Activated effector memory CD4-positive, alpha-beta T cell treated with Interleukin-2 at 50 U/mL for 16 hours (primary cell): ENCODE measurements at places on chromosomes 5 and 9.

DNA sequence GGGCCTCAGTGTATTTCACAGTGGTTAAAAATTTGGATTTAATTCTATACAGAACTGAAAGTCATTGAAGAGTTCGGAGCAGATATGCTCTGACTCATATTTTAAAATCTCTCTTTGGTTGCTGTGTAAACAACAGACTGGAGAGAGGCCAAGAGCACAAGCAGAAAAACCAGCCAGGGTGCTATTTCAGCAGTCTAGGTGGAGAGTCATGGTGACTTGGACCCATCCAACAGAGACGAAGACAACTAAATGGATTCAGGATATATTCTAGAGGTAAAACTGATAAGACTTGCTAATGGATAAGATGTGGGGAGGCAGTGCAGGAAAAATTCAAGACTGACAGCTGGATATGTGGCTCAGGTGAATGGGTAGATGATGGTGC, 168.9 kb downstream of the MAPKAP1 start:
- no peak for DNase-seq

DNA sequence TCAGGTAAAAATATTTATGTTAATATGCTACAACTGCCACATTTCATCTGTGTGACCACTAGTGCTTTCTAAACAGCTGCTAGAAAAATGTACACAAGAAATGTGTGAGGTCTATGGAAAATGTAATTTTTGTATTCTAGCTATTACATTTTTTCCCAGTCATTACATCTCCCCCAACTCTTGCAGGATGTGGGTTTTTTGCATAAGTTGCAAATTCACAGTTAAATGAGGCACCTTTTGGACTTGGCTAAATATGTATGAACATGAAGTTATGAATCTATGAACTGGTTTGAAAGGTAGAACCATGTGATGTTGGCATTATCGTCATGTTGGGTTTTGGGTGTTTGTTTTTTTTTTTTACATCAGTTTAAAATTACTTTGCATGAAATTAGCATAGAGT, 590.4 kb upstream of the WWC1 start:
- no peak for DNase-seq

GRCh38 chr5:115718927-115719326, 93.1 kb upstream of the TMED7 start:
- no peak for DNase-seq

GRCh38 chr5:155069961-155070360, 56.4 kb downstream of the KIF4B start:
- DNase-seq = no peak

DNA sequence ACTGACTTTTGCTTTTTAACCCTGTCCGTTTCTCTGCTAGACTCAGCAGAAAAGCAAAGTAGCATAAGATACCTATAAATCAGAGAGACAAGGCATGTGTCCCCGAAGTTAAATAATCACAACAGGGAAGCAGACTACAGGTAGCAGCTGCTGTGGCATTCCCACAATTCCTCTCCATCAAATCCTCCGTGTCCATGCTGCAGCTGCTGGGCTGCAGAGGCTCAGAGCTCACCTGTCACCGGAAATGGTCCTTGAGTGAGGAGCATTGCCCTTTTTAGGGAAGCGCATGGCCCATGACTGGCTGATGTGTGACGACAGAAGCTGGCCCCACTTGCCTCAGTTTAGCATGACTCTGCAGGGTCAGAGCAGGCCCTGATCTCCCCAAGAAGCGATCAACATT, 125.0 kb downstream of the MSX2 start:
- DNase-seq = no peak

DNA sequence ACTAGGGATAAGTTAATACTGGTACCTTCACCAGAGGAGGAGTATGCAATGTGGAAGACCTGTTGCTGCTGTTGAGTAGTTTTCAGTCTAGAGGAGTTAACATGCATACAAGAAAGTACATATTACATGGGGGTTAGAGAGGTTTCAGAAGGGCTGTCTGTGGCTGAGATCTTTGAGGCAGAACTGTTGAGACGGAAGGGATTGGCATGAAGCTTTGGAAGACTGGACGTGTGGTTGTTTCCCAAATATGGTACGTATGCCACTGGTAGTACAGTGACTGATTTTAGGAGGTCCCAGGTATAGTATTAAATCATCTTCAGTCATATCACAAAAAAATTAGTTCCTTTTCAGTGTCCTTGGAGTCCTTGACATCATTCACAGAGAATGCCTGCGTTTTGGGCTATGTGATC, 17.6 kb downstream of the TNFAIP8 start:
- DNase-seq = no peak

- DNase-seq = no peak
Observed at GRCh38 chr5:84869675-84870074, 485.0 kb upstream of the EDIL3 start.

- DNase-seq = no peak
Observed at GRCh38 chr9:93941493-93941892, 13.7 kb downstream of the BARX1 start.

GRCh38 chr9:94145640-94146039, 61.4 kb downstream of the PTPDC1 start:
- no peak for DNase-seq

- no peak for DNase-seq
Observed at GRCh38 chr5:109318455-109319108, 91.2 kb downstream of the PJA2 start.

DNA sequence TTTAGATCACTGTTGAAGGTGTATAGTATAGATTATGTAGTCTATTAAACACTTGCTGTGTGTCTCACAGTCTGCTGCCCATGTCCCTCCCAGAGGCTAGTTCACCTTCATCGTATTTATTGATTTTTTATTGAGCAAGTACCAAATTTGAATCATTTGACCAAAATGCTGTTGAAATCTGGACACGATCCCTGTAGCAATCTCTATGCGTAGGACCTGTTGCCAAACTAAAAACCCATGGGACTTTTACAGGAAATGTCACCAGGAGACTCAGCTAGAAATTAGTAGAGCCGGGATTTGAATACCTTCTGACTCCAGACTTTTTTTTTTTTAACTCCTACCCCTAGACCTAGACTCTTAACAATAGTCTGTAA, 17.5 kb downstream of the SLC31A1 start:
- no peak for DNase-seq

DNA sequence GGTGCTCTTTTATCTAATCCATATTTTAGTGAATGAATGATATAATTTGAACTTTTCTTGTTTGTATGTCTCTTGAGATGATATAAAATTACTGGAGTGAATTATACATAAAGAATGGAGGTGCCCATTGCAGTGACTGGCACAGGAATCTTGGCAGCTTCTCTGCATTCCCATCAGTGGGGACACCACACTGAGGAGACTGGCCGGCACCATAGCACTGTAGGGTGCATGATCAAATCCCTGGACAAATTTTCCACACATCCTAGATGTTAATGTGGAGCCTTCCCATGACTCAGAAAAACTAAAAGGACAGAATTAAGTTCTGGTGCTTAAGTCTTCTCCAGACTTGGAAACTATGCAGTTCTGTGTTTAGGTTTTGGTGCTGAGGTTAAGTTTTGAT, 124.1 kb downstream of the CEP120 start:
- DNase-seq = no peak

DNA sequence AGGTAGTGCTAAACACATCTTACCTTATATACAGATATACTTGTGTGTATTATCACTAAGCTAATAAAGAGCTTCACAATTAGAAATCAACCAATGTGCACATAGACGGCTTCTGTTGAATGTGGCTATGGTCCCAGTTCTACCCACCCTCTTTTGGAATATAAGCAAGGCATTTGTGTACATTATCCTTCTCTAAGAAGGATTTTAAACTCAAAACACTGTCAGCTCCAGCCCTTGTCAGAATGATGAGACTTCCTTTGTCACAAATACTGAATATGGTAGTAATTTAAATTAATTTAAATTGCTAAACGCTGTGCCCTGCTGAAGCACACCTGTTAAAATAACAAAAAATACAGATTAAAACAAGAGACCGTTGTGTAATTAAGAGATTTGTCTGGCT, 107.9 kb upstream of the GRAMD2B start:
- no peak for DNase-seq

- DNase-seq = no peak
Observed at GRCh38 chr9:99116003-99116411, 11.1 kb downstream of the TGFBR1 start.

DNA sequence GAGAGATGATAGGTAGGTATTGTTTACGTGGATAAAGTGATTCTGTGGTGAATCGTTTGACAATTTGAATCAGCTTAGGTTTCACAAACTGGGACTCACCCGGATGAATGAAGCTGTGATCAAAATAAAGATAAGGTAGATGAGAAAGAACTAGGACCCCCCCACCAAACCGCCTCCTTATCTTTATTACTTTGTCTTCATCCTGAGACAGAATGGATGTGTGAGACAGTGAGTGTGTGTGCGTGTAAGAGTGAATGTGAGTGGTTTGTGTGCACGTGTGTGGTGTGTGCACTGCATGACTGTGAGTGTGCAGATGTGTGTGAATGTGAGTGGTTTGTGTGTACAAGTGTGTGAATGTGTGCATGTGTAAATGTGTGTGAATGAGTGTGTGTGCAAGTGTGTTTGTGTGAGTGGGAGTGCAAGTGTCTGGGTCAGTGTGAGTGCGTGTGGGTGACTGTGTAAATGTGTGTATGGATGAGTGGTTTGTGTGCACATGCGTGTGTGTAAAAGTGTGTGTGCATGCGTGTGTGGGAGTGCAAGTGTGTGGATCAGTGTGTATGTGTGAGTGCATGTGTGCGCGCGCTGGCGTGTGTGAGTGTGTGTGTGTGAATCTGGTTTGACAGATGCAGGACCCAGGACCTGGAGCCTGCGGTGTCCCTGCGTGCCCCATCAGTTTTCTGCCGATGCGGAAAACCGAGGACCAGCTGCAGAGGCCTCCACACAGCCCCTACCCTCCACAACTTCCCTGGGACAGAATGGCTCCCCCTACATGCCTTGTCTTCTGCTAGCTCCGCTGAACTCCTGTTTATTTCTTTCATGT, 11.4 kb upstream of the ENG start:
- DNase-seq = no peak

GRCh38 chr5:181283347-181283746, 22.4 kb upstream of the TRIM52 start:
- DNase-seq = no peak

DNA sequence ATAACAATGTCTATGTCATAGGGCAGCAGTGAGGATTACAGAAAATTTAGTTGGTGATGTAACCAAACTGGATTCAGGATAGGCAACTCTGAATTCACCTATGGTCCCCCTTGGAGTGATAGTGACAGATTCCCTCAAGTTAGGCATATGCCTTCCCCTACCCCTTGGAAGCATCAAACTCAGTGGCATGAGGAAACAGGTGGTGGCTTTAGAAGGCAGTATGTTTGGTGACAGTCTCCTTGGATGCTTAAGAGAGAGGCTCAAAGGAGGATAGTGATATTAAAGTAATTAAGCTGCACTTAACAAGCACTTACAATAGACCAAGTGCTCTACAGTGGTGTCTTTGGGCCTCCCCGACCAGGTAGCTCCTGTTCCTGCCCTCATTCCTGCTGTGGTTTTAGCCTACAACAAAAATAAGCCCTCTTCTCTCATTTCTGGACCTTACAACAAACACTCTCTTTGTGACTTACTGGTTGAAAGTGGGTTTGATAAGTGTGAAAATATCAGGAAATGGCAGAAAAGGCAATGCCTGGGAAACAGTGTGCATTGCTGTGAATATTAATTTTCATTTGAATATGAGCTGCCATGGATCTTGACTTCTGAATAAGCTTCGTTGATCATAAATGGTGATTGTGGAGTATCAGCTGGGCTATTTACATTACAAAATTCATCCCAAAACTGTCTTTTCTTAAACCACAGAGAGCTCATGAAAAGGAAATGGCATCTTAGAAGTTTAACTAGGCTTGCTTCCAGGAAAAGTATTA, 29.2 kb downstream of the NR4A3 start:
- DNase-seq = no peak

DNA sequence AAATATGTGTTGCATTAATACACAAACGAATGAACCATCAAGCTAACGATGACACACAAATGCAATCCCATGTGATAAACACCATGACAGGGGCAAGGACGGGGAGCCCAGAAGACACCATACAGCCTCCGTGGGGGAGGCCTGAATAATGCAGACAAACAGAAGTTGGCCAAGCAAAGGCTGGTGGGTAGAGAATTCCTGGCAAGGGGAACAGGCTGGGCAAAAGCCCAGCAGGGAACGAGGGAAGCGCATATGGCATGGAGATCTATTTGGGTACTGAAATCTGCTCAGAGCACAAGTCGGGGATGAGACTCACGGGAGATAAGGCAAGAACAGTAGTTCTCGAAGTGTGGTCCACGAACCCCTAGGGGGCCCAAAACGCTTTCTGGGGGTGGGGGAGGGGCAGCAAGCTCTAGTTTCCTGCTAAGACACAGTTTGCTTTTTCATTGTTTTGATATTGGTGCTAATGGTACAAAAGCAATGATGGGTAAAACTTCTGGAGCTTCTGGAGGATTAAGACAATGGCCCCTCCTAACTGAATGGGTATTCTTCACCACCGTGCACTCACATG, 42.9 kb upstream of the FBXW11 start:
- no peak for DNase-seq

GRCh38 chr9:88734527-88734926, 199.5 kb downstream of the NXNL2 start:
- DNase-seq = no peak

DNA sequence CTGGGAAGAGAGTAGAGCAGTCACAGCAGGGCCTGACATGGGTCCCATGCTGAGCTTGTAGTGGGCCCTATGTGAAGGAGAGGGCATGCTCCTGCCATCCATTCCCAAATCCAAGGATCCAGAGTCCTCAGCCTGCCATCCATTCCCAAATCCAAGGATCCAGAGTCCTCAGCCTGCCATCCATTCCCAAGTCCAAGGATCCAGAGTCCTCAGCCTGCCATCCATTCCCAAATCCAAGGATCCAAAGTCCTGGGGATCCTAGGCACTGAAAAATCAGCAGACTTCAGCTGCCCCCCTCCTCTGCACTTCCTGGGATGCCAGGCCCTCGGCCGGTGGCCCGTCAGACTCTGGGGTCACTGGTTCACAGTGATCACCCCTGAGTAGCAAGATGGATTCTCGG, 33.6 kb downstream of the THBS4 start:
- DNase-seq = no peak

GRCh38 chr9:121906074-121906870, 186.8 kb downstream of the TTLL11 start:
- DNase-seq = no peak

DNA sequence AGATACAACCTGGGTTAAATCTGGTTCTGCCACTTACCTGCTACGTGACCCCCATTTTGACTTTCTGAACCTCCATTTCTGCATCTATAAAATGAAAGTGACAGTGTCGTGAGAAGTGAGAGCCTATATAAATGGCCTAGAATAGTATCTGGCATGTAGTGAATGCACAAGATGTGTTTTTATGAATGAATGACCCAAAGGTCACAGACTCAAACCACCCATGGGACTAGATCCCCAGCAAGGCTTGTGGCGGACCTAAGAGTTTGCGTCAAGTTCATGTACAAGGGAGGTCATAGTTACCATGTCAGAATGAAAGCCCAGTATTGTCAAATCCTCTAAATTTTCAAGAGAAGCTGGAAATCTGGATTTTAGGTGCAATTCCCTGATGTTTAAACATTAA, 11.2 kb upstream of the SETD9 start:
- DNase-seq = no peak

DNA sequence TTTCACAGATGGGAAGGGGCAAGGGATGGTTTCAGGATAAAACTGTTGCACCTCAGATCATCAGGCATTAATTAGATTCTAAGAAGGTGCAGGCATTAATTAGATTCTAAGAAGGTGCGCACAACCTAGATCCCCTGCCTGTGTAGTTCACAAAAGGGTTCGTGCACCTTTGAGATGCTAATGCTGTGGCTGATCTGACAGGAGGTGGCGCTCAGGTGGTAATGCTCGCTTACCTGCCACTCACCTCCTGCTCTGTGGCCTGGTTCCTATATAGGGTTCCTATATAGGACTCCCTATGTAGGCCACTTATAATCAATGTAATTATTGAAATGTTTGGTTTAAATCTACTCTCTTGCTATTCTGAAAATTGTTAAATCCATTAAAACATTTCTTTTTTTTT, 171.0 kb downstream of the MSX2 start:
- no peak for DNase-seq
